ENCODE measurements at places on chromosomes 16 and 17.
A peak's percentile ranks its signal among the peaks of the same experiment; 100 is the strongest.

DNA sequence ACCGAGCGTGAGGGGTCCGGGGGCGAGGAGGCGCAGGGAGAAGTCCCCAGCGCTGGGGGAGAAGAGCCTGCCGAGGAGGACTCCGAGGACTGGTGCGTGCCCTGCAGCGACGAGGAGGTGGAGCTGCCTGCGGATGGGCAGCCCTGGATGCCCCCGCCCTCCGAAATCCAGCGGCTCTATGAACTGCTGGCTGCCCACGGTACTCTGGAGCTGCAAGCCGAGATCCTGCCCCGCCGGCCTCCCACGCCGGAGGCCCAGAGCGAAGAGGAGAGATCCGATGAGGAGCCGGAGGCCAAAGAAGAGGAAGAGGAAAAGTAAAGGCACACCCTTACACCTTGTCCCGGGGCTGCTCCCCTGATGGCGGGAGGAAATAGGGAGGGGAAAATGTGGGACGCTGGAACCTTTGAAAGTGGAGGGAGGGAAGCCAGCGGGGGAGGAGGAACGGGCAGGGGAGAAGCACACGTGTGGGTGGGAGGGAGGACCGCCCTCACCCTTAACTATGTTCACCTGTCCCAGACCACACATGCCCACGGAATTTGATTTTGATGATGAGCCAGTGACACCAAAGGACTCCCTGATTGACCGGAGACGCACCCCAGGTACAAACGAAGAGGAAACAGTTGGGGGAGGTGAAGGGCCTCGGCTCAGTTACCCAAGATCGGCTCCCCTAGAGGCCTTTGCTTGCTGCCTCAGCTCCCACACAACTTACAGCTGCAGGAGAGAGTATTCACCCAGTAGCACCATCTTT, 916 bp downstream of the PAGR1 start:
- peak; percentile 72 for DNase-seq

DNA sequence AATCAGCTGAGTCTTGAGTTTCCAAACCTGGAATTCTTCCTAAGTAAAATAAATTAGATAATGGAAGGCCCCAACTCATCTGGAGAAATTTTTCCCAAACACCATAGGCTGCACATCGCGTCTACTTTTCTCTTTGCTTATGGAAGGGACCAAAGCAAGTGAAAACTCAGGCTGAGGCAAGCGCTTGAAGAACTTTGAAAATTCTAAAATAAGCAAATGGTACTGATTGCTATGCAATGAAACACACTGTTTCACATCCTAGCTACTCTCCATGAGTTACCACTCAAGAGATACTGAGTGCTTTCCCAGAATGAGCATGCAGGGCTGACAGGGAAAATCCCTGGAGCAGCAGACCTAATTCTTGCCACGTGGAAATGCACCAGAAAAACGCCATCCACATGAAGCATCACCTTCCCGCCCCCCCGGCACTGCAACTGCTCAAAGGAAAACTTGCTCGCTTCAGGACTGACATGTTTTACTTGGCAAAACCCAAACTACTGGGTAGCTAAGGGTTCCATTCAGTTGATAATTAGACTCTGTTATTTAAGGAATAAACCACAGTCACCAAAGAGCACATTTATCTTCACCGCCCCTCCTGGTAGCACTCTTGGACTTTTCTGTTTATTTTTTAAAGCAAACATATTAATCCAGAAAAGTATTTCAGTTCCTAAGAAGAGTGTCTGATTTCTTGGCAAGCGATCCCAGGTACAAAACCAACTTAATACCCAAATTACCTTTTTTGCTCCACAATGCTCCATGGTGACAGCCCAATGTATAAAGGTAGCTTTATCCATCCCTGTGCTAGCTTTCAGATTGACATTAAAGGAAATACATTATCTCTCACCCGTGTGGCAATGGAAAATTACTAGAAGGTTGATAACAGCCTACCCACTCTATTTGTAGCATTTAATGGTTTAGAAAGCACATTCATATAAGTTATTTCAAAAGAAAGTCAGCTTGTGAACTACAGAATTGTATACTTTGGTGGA, 62.5 kb downstream of the WDR59 start:
- no peak for DNase-seq

DNA sequence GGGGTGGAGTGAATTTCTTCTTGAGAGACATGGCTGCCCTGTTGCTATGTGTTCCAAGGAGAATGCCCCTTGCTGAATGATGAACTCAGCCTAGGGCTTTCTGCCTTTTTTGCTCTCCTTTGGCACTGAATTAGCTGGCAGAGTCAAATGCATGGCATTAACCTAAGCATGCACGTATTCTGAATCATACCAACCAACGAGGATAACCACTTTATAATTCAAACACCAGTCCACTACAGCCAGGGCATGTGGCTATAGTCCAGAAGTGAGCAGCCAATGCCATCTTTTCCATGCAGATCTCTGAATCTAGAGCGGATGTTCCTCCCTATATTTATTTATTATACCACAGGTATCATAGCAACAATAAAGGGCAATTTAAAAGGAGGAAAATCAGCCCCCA, 15.7 kb downstream of the TMIGD1 start:
- DNase-seq, result no peak

GRCh38 chr17:43011728-43012472, 5.3 kb downstream of the IFI35 start:
- DNase-seq, result no peak

GRCh38 chr16:24516900-24517669, 22.3 kb upstream of the RBBP6 start:
- DNase-seq, result peak; percentile 76

GRCh38 chr17:63954402-63955063, 18.2 kb downstream of the SCN4A start:
- DNase-seq, result peak; percentile 37

GRCh38 chr16:61887903-61888302, 148.3 kb downstream of the CDH8 start:
- DNase-seq, result no peak

DNA sequence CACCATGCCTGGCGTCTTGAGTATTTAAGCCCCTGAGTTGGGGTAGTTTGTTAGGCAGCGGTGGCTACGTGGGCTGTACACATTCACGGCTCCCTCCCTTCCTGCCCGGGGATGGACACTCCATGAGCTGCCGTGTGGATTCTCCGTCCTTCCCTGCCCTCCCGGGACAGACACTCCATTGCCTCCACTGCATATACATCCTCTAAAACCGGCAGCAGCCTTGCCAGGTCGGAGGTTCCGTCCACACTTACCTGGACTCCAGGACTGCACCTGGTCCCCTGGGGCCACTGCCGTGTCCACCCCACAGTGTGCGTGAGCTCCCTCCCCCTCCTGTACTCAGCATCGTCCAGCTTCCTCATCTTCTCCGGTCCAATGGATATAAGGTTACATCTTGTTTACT, 3.5 kb upstream of the SPATA2L start:
- DNase-seq, result no peak

- DNase-seq, result no peak
Observed at GRCh38 chr17:81738801-81739393, 26.8 kb downstream of the SLC25A10 start.

- DNase-seq, result no peak
Observed at GRCh38 chr16:68995011-68995504, 110.4 kb upstream of the HAS3 start.

GRCh38 chr17:7403727-7403976, 245 bp downstream of the TMEM256 start:
- DNase-seq, result no peak

DNA sequence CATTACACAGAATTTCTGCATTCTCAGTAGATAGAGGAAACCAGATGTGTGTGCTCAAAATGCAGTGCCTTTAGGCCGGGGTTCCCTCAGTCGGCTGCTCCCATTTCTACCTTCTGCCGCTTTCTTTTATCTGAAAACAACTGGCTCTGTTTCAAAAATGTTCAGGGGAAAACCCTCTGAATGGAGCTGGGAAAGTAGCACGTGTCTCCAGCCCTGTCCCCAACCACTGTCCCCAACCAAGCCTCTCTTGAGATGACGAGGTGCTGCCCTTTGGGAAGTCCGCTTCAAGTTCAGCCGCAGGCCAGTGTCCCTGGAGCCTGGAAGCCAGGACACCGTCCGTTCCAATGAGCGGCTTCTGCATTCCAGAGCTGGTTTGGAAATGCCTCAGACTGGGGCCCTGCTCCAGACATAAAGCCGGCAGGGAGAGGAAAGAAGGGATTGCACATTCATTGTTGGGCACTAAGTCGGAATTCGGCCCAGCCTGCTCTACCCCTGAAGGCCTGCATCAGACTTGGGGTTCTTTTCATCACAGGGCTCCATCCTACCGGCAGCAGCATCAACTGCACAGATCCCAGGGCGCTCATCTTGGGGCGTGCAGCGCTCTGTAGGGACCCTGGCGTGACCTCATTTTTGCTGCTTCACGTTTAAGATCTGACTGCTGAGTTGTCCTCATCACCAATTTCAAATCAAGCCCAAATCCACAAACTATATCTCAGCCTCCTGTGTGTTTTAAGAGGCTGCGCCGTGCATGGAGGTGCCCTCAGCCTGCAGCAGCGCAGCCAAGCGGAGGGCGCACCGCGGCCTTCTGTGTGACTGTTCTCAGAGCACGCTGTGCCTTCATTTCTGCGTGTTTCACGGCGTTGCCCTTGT, 111.3 kb downstream of the BANP start:
- no peak for DNase-seq

DNA sequence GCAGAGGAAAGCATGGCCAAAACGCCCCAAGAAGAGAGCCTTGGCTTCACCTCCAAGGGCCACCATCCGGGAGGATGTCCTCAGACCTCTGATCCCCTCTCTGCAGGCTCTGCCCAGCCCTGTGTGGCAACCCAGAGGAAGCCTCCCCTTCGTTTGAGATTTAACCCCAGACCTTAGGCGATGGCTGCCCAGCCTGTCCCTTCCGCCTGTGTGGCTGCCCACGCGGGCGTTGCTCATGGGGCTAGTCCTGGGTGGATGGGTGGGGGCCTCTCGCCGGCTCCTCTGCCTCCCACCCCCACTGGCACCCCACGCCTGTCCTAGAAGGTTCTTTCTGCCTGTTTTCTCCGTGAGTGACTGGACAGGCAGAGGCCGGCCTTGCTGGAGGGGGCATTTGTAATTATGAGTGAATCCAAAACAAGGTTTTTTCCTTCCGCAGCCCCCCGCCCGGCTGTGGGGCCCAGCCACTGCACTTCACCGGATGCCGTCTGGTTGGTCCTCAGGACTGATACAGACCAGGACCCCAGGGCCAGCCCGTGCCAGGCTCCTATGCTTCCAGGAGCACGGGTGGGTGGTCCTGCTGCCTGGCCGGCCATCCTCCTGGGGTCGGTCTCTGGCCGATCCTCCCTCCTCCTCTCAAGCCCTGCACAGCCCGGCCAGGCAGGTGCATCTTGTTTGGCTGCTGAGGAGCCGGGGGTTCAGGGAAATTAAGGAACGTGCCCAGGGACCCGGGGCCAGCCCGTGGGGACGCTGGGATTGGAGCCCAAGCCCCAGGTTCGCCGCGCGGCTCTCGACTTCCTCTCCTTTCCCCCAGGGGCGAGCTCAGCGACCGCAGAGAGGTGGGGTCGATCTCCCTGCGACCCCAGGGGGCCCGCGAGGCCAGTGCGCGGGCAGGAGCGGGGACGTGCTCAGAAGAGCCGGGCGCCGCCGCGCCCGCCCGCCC, at the start of gene TMEM235:
TMEM235 (plus strand) TSS at position 636 of the 940 bp plus-strand sequence. CDS start 393 bp downstream, outside the sequence.
- DNase-seq, result no peak

- no peak for DNase-seq
Observed at GRCh38 chr17:82440991-82441627, 9.4 kb downstream of the CYBC1 start.

- no peak for DNase-seq
Observed at GRCh38 chr16:6977291-6977690, 355.4 kb upstream of the RBFOX1 start.

DNA sequence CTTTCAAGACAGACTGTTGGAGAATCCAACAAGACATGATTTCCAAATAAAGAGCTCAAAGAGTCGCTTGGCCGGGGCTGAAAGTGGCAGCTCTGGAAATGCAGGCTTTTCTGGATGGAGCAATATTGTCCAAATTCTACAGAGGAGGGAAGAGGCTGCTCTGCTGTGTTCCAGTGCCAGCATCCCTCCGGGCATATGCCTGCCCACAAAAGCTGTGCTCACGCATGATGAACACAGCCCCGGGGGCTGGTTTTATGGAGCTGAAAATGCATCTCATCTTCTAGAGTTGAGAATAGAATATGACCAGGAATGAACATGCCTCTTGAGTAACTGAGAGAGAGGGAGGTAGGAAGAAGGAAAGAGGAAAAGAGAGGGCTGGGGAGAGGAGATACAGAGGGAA, 74.7 kb upstream of the TOX3 start:
- DNase-seq, result no peak

- DNase-seq, result no peak
Observed at GRCh38 chr16:72426386-72426785, 254.4 kb upstream of the PMFBP1 start.

DNA sequence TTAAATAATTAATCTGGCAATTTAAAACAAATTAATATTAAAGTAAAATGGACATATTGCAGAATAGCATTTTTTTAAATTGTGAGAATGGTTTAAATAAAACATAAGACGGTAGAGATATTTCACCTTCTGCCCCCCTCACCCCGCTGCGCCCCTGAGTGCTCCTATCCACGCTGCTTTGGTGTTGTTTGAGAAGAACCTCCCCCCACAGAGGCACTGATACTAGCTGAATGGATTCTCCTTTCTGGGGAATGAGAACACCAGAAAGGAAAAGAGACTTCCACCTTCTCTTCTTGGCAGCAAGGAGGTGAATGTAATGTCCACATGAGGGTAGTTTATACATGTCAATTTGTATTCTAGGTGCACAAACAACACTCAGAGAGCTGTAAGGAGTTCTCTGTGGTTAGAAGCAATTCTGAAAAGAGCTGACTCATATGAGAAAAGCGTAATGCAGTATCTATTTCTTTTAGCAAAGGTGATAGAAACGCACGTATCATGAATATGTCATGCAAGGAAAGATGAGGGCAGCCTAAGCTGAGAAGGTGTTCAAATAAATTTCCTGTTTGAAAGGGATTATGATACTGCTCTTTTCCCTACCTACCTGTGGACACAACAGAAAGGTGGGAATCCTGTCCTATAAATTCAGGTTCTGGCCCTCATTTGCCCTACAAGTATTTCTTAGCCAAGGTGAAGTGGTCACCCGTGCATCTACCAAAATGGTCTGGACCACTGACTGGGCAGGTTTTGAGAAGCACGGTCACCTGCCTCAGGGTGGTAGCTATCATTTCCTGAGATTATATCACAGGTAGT, 126.9 kb downstream of the PARN start:
- no peak for DNase-seq

GRCh38 chr16:70575376-70575775, 51.8 kb downstream of the SF3B3 start:
- no peak for DNase-seq

GRCh38 chr16:12158428-12158827, 181.9 kb downstream of the SNX29 start:
- no peak for DNase-seq
